ENCODE measurements at places on chromosomes 3 and 15. TPM values are rescaled to one million over a fixed set of nuclear protein-coding genes. Genes with fewer than 3 reads are reported as not detected.

Gene TRH
- total RNA-seq: not detected

Gene PHLDB2
- 23.3 TPM for total RNA-seq

Gene NPAP1
- not detected for total RNA-seq

Gene ANKRD34C
- not detected for total RNA-seq

Gene TMC3
- not detected for total RNA-seq

Gene OR5K2
- total RNA-seq: not detected

Gene SI
- not detected for total RNA-seq

Gene C3orf85
- not detected for total RNA-seq

Gene C2CD4B
- 0.32 TPM for total RNA-seq

Gene ARRDC4
- 0.09 TPM for total RNA-seq

Gene LMAN1L
- total RNA-seq: not detected

Gene DNAH12
- 0.09 TPM for total RNA-seq

Gene MAP1A
- 0.76 TPM for total RNA-seq

Gene PLSCR2
- not detected for total RNA-seq

Gene CIDEC
- 88.8 TPM for total RNA-seq

Gene ZSCAN2
- 13.1 TPM for total RNA-seq

Gene MAGEL2
- not detected for total RNA-seq

Gene ACKR2
- total RNA-seq: not detected

Gene ITGA11
- total RNA-seq: 7.5 TPM

Gene CCDC54
- not detected for total RNA-seq

Gene CAPN3
- 0.80 TPM for total RNA-seq

Gene CMTM6
- total RNA-seq: 43.4 TPM

All from A549 treated with Hydrocortisone at 1 μM for 4 hours (cell line).